Natural killer cell (primary cell): ENCODE measurements at places on chromosomes 13 and 19.

GRCh38 chr19:1361601-1362386 is 21.9 kb upstream of the NDUFS7 start:
- DNase-seq = no peak

DNA sequence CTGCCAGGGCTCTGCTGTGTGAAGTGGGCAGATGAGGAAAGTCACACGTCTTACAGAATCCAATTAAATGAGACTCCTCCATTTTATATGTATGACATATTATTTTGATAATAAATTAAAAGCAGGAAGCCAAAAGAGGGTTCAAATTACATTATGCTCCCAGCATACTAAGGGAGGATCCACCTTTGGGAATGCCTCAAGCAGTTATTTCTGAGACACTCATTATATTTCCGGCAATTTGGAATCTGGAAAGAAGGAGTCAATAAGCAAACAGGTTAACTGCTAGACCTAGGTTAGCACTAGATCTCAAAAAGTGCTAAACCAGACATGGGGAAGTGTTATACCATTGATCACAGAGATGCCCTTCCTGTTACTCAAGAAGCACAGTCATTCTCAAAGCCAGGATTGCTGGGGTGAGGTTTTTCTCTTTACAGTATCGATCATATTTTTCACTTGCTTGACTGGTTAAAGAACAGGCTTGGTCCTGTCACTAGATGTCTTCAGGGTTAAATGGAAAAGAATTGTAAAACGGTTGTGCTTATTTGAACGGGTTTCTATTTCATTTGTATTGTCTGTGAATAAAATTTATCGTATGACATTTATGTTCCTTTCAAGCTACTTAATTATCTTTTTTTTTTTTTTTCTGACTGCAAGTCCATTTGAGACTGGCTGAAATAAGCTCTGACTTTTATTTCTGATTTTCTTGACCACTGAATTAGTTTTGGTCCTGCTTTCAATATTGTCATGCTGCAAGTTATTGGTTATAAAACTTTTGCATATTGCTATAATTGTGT is 523.2 kb downstream of the KLF12 start:
- DNase-seq = no peak

- DNase-seq = peak; percentile 88
Observed at GRCh38 chr19:10230861-10231611, at the start of gene S1PR2. S1PR2 (minus strand) TSS chr19:10231331; CDS start chr19:10224905, 6,426 bp downstream.

DNA sequence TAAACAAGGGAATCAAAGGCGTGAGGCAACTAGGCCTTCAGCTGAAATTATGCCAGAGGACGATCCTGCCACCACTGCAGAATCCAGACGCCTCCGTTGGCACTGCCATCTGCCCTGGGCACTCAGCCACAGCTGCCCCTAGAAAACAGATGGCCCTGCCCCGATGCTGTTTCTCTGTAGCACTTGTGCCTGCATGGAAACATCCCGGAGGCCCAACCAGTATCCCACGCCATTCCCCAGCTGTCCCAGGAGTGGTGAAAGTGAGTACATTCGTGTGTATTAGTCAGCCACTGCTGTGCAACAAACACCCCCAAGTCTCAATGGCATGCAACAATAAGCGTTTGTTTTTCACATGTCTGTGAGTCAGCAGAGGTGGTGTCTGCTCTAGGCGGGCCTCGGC is 8.9 kb upstream of the CRTC1 start:
- no peak for DNase-seq

DNA sequence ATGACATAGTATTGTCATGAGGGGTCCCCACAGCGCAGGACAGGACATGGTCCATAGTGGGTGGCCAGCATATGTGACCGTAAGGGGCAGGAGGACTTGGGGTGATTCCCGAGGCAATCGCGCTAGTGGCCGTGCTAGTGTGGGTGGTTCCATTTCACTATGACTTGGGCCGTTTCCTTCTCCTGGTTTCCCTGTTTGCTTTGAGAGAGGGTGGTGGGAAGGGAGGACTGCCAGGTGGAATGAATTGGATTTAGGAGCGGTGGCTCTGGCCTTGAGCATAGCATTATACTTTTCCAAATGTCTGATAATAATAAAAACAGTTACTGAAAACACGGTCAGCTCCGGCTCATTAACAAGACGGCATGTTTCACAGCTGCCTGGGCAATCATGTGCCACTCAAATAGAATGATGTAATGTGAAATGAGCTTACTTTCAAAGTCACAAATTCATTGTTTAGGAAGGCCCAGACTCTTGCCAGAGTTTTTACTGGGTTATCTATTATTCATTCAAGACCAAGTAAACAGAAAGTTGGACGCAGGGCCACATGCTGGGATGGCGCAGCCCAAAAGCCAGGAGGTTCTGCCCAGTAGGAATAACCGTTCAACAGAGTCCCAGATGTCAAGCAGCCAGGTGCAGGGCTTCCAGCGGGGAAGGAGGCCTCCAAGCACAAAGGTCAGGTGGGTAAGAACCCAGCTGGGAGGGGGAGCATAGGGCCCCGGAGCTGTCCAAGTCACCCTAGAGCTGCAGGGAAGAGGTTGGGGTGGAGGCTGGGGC is 19.6 kb upstream of the SLC15A1 start:
- DNase-seq = no peak

GRCh38 chr13:114013952-114014629 is 40.2 kb upstream of the C13orf46 start:
- DNase-seq = no peak

- DNase-seq = no peak
Observed at GRCh38 chr19:35352177-35352447, 4.4 kb downstream of the FFAR1 start.

DNA sequence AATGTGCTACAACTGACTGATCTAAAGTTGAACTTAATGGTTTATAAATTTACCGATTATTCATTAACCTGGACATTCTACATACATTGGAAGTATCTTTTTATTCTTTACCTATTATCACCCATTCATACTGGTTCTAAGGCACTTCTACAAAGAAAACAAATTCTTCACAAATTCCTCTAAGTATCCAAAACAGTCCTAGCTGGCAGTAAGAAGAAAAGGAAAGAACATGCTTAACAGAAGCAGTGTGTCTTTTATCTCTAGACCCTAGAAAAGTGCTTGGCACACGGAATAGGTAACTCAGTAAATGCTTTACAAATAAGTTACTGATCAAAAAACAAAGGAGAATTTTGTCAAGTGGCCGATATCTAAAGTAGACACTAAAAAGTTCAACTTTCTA is 32.8 kb downstream of the TSC22D1 start:
- DNase-seq = no peak

DNA sequence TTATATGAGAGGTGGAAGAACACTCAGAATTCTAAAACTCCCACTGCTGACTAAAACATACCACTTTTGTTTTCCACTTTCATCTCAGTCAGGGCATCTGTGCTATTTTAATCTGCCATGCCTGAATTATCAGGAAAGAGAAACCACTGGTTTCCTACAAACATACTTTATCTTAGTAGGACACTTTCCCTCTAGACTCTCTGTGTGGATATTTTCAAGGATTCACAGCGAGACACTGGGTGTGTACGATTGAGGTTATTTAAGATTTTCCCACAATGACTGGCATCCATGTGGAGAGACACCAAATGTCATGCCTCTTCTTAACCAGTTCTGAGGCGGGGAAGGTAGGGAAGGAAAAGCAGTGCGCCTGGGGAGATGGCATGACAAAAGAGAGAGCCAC is 212.2 kb downstream of the ENOX1 start:
- DNase-seq = no peak

- DNase-seq = no peak
Observed at GRCh38 chr19:5706876-5707573, 12.9 kb downstream of the LONP1 start.
